ENCODE measurements at places on chromosomes 2 and 18.

- no peak for DNase-seq
Measured at GRCh38 chr18:68817584-68817983, 19.7 kb downstream of the CCDC102B start.

DNA sequence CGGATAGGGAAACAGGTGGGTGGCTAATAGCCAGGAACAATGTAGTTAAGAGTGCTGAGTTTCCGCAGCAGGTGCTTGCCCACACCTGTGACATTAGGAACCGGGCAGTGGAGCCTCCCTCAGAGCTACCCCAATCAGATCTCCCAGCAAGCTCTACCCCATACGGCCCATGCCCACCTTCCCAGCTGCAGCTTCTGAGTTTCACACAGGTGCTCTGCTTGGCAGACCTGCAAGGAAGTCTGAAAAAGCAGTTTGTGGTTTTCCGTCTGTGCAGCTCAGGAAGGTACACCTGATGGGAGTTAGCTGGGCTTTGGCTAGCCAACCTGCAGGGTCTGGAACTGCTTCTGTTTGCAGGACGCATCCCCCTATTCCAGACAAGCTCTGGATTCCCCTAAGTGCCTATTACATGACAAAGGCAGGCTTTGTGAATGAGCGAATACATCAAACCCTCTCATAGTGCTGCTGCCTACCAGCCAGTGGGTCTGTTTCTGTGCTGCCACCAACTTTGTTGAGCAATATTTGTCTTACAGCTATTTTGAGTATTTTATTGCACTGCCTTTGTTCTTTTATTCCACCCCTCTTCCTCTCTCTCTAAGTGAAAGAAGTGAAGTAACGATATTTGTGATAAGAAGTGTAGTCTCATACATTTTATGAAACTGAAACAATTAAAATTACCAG lies 24.7 kb upstream of the CEP68 start:
- DNase-seq: no peak

- DNase-seq: no peak
Measured at GRCh38 chr2:240155745-240156390, 15.4 kb upstream of the OTOS start.

- no peak for DNase-seq
Measured at GRCh38 chr2:169158874-169159273, 89.5 kb downstream of the DHRS9 start.

DNA sequence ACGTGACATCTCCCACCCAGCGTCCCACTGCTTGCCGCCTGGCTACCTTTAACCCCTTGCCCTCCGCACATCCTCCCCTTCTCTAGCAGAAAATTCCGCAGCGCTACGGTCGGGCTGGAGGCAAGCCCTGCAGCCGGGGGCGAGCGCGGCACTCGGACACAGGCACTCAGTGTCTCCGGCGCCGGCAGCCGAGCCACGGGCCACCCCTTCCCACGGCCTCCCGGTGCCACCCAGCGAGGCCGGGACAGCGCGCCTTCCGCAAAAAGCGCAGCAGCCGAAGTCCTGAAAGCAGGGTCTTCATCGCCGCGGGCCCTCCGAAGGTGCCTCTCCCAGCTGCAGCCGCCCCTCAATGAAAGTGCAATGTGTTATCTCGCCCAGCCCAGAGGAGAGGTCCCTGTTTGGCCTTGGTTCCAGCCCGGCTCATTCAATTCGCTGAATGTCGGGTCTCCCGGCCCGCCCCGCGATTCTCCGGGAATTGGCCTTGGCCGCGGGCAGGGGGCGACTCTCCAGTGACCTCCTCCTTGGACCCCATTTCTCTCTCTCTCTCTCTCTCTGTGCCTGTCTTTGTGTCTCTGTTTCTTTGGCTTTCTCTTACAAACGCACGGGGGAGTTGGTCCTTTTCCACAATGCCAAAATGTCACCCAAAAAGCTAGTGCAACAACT lies 1.1 kb downstream of the DLGAP1 start:
- DNase-seq: peak; percentile 22

DNA sequence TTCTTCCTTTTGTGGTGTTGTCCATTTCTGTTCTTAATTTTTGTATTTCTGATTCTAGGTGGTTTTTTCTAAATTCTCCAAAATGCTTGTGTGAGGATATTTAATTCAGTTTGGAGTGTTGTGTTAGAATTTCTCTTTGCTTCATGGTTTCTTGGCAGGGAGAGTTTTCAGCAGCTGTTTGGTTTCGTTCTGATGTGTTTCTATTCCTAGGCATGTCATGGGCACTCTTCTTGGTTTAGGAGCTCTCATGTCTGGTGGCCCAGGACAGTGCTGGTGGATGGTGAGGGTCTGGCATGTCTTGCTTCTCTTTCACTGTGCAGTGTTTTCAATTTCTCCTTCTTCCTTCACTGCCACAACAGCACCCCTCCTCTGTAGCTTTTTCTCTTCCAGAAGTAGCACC lies 52.9 kb downstream of the OSBPL6 start:
- DNase-seq: no peak

Measured in common myeloid progenitor, CD34-positive (primary cell).